ENCODE measurements at places on chromosomes 5 and 9.

GRCh38 chr5:135508496-135509005, 27.2 kb downstream of the NEUROG1 start:
- DNase-seq = no peak

- no peak for DNase-seq
Observed at GRCh38 chr9:120413121-120414048, 166.6 kb downstream of the CDK5RAP2 start.

DNA sequence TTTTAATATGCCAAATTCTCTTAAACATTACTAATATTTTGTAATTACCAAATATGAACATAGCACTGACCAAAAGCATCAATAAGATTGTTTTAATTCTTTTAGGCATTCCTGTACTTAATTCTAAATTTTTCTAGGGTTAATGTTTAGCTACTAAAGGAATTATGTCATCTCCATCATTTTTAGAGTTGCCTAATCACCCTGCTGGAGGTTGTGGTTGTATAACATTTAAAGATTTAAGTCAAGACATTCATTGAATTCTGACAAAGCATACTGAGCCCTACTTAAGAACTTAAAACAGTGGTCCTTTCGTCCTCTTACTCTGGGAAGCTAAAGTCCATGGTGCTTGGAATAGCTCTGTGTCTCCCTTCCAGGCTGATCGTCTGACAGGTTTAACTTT, 28.1 kb upstream of the DAB2 start:
- DNase-seq = peak; percentile 87

DNA sequence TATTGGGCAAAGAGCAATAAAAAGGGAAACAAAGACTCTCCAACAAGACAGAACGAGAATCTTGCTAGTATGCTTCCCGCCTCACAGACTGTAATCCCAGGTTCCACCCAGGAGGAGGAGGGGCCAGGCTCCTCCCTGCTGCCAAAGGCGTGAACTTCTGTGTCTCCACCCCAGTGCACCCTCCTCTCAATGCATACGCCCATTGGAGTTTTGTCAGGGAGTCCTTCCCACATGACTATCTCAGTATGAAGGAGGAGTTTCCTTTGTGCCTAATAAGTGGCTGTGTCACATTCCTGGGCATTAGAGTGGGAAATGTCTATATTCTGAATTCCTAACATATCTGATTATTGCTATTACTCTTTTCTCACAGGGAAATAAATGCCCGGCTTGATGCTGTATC, 106.4 kb upstream of the DHFR start:
- DNase-seq = no peak

- DNase-seq = peak; percentile 8
Observed at GRCh38 chr5:6551287-6551954, 81.4 kb downstream of the NSUN2 start.

DNA sequence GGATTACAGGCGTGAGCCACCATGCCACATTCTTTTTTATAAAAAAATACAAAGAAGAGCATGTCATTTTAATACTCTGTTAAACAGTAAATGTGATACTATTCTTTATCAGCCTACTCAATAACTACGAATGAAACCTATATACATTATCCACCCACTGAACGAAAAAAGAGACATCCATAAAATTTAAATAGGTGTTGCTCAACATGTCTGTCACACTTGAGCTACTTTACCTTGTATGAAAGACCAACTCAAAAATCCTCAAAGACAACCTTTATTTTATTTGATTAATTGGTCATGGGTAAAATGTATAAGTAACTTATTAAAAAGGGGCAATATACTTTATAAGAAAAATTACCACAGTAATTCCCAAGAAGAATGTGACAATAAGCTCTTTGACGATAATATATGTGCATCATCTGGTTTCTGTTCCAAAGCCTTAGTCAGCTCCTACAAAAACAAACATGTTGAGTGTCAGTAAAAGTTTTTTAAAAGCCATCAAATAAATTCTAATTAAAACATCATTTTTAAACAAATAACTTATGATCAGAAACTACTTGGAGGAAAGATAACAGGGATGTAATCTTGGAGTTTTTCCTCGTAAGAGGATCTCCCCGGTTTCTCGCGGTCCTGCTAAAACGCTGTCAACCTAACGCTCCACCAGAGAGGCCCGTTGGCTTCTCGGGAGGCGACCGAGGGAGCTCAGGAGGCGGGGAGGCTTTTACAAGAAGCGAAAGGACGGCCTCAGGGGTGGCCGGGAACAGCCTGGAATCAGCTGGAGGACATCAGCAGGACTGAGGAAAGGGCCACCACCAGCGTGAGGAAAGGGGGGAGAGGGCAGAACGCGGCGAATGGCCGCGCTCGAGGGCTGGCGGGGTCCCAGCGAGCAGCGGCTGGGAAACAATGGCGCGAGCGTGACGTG, 13.5 kb upstream of the ANKRD18B start:
- DNase-seq = peak; percentile 60

GRCh38 chr9:95952471-95952870, 77.0 kb downstream of the ERCC6L2 start:
- DNase-seq = no peak

GRCh38 chr5:1535646-1536045, 11.9 kb upstream of the LPCAT1 start:
- no peak for DNase-seq

Measured in fibroblast of skin of abdomen (primary cell).